NCI-H774 (cell line): ENCODE measurements at places on chromosomes 6 and 20.

- DNase-seq, result no peak
Measured at GRCh38 chr6:44088827-44089590, 38.2 kb downstream of the MRPL14 start.

- DNase-seq, result no peak
Measured at GRCh38 chr6:159982731-159983506, 14.0 kb downstream of the IGF2R start.

DNA sequence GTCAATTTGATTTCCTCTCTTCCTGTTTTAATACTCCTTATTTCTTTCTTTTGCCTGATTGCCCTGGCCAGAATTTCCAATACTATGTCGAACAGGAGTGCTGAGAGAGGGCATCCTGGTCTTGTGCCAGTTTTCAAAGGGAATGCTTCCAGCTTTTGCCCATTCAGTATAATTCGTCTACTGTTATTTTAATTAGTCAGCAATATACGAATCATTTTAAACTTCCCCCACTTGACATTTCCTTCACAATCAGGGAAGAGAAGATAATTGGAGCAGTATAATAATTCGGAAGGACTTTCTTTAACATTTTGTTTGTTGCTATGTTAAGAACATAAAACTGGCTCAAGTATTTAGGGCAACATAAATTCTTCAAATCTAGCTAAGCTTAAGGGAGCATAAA is 860.3 kb upstream of the SLC35B3 start:
- no peak for DNase-seq

DNA sequence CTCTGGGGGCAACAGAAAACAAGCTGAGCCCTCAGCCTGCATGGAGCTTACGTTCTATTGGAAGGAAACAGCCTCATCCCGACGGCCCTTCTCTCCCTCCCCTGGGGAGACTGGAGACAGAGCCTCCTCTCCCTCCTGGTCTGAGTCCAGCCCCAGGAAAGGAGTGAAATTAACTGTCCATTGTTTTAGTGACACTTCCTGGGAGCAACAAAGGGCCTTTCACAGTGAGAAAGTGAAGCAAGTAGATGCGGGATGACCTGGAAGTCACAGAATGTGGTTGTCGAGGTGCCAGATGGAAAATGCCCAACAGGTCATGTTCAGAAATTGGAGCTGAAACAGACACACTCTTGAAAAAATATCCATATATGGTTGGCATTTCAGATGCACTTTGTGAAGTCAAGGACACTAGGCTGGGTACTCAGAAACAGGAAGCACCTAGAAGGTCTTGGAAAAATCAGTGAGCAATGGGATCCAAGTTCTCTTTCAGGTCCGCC is 77.8 kb downstream of the TFAP2C start:
- no peak for DNase-seq

DNA sequence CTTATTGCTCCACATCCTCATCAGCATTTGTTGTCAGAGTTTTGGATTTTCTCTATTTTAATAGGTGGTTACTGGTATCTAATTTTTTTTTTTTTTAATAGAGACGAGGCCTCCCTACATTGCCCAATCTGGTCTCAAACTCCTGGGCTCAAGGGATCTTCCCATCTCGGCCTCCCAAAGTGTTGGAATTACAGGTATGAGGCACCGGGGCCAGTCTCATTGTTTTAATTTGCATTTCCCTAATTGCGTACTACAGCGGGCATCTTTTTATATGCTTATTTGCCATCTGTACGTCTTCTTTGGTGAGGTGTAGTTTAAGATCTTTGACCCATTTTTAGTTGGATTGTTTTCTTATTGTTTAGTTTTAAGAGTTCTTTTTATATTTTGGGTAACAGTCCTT is 210.4 kb upstream of the SULF2 start:
- DNase-seq, result no peak

GRCh38 chr6:162200041-162200440 is 527.5 kb downstream of the PRKN start:
- no peak for DNase-seq
